Fibroblast of gingiva (primary cell): ENCODE measurements at places on chromosomes 6 and 20.

- no peak for DNase-seq
These were observed 457.1 kb downstream of the HACE1 start for GRCh38 chr6:104402572-104402971.

DNA sequence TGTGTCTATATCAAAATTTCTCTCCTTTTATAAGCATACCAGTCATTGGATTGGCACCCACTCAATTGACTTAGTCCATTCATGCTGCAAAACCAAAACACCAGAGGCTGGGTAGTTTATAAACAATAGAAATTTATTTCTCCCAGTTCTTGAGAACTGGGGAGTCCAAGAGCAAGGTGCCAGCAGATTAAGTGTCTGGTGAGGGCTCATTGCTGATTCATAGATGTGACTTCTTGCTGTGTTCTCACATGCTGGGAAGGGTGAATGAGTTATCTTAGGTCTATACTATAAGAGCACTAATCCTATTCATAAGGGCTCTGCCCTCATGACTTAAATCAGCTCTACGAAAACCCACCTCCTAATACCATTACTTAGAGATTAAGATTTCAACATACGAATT lies 501.4 kb downstream of the EPM2A start:
- no peak for DNase-seq

DNA sequence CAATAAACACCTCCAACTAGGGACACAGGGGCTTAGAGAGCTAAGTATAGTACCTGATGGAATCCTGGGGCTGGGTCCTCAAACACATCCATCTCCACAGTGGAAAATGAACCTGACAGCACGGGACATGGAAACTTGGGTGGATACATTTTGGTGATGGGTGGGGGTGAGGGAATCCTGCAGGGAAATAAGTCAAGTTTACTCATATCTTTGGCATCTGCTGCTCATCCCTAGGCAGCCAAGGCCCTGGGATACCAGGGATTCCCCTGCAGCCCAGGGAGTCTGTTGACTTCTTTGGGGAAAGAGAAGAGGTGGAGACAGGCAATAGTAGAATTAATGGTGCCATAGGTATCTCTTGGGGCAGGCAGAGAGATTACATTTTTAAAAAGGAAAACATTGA lies 6.6 kb downstream of the APOBEC2 start:
- no peak for DNase-seq

DNA sequence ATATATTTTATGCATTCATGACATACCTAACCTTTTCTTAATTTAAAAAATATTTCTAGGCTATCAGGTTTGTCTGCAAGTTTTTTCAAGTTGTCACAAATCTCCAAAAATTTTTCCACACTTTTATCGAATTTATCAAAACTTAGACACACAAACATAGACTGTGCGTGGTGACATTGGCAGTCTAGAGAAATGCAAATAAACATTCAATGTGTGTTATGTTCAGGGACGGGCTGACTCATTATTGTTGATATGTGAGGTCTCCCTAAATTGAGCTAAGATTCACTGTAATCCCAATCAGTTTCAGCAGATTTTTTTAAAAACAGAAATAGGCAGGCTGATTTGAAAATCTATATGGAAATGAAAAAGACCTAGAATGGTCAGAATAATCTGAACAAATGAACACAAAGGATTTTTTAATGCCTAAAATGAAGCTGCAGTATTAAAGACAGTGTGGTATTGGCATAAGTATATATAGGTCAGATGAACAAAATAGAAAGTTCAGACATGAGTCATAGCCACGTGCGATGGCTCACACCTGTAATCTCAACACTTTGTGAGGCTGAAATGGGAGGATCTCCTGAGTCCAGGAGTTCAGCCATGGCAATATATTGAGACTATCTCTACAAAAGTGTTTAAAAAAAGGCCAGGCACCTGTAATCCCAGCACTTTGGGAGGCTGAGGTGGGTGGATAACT lies 19.2 kb downstream of the BLTP3A start:
- no peak for DNase-seq

GRCh38 chr20:57261457-57262251 lies 4.8 kb downstream of the BMP7 start:
- no peak for DNase-seq

GRCh38 chr6:115441651-115442050 lies 619.0 kb downstream of the FRK start:
- DNase-seq = peak; percentile 2

- no peak for DNase-seq
These were observed 32.0 kb upstream of the TBC1D22B start for GRCh38 chr6:37225350-37226169.

GRCh38 chr6:650098-650497 lies 6.8 kb downstream of the HUS1B start:
- no peak for DNase-seq

DNA sequence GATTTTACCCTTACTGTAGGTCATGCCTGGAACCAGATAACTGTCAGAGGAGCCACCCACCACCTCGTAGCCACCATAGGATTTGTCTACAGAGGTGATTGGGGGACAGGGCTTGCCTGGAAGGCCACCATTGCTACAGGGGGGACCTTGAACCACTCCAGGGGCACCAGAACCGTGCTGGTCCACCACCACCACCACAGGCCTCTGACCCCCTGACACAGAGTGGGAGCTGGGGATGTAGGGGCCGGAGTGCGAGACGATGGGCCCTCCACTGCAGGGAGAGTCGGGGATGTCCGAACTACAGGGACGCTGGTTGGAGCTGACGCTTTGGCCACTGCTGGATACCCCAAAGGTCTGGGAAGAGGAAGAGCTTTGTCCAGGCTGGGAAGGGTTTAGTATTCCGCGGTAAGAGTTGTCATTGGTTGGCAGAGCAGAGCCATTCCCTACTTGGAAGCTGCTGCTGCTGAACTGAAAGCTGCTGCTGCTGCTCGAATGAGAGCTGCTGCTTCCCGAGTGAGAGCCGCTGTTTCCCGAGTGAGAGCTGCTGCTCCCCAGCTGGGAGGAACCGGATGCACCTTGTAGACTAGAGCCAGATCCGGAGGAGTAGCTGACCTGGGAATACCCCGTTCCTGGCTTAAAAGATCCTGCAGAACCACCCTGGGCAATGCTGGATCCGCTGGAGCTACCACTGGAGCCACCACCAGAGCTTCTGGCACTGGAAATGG lies 2.2 kb downstream of the PSORS1C1 start:
- peak; percentile 29 for DNase-seq

- DNase-seq = no peak
These were observed 208.3 kb downstream of the LY86 start for GRCh38 chr6:6796818-6797217.

DNA sequence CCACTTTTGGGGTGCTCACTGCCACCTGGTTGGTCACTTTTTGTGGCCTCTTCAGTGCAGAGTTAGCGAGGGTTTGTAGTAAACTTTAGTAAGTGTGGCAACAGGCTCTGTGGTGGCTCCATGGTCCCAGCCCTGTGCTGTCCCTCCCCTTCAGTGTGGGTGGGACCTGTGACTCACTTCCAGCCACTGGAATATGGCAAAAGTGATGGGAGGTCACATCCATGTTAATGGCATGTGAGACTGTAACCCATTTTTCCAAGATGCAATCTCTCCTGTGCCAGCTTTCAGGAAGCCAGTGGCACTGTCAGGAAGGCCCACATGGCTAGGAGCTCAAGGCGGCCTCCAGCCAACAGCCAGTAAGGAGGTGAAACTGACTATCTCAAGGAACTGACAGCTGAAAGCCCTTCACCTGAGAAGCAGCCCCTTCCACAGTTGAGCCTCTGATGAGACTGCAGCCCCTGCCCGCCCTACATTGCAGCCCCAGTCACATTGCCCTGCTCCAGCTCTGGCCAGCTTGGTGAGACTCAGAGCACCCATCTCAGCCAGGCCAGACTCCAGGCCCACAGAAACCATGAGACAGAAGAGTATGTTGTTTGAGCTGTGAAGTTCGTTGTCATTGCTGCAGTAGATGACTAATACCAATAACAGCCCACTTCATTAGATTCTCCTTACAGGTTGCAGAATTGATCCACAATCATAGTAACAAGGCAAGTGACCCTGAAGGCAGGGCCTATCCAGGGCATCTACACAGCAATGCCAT lies 13.1 kb upstream of the CST7 start:
- no peak for DNase-seq

DNA sequence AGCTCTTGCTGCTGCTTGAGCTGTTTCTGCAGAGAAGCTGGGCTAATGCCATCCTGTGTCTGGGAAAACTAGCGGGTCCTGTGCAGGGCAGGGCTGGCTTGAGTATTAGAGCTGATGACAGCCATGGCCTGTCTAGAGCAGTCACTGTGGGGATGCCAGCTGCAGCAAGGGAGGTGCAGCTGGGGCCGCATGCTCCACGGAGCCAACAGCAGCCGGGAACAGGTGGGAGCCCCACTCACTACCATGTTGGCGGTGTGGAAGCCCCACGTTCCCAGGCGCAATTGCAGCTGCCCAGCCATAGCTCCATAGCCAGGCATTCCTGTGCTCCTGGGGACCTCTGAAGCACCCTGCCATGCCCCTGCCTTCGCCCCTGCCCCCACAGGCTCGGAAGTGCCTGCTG lies 212.9 kb downstream of the TFAP2C start:
- no peak for DNase-seq

- DNase-seq = no peak
These were observed 277.7 kb upstream of the RIMS1 start for GRCh38 chr6:71608646-71609045.

GRCh38 chr6:161130541-161130940 lies 139.0 kb downstream of the MAP3K4 start:
- no peak for DNase-seq

GRCh38 chr20:61246269-61246668 lies 5.8 kb upstream of the CDH4 start:
- DNase-seq = no peak

DNA sequence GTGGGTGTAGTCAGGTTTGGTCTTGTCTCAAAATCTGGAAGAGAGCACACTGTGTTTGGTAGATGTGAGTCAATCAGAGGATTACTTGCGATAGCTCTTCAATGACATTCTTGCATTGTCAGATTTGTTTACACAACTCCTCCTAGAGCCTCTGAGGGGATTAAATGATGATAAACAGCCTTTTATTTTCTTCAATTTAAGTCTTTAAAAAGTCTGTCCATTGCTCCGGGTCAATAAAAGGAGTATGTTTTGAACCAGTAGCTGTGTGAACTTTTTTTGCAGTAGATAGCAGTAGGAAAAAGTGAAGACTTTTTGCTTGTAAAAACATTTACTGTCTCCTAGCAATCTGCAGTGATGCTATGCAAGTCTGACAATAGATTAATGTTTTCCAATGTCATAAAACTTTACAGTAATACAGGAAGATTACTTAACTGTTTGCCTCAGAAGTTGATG lies 49.9 kb downstream of the GJA1 start:
- no peak for DNase-seq

- no peak for DNase-seq
These were observed 2.7 kb upstream of the C6orf62 start for GRCh38 chr6:24721461-24722215.

DNA sequence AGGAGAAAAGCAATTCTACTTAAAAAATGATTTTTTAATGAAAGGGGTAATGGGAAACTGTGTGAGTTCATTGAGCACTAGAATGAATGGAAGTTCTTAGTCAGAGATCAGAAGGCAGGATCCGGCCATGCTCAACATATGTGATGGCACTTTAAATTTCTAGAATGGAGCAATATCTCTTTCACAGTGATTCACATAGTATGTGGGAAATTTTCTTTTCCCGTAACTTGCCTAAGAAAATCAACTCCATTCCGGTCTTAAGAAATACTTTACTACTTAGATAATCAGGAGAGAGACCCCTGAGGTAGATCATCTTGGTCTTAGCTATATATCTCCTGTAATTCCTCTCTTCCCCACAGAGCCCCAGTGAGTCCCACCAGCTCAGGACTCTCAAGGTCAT lies 131.8 kb downstream of the SCML4 start:
- peak; percentile 83 for DNase-seq

GRCh38 chr6:26323525-26324294 lies 41.3 kb upstream of the BTN3A2 start:
- no peak for DNase-seq

DNA sequence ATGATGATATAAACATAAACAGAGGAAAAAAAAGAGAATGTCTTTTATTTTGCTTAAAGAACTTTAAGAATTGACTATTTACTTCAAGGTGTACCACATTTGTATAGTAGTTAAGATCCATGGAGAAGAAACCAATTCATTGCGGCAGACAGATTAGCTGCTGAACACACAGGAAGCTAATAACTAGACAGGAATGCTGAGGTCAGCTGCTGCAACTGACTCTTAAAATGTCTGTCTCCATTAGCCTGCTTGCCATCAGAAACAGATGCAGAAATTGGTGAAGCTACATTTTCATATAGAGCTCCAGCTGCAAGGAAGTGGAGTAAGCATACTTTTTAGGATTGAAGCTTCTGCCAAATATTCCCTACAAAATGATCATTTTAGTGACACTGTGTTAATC lies 939.5 kb downstream of the EPHA7 start:
- no peak for DNase-seq

GRCh38 chr6:13908955-13909381 lies 15.8 kb upstream of the RNF182 start:
- DNase-seq = peak; percentile 52

DNA sequence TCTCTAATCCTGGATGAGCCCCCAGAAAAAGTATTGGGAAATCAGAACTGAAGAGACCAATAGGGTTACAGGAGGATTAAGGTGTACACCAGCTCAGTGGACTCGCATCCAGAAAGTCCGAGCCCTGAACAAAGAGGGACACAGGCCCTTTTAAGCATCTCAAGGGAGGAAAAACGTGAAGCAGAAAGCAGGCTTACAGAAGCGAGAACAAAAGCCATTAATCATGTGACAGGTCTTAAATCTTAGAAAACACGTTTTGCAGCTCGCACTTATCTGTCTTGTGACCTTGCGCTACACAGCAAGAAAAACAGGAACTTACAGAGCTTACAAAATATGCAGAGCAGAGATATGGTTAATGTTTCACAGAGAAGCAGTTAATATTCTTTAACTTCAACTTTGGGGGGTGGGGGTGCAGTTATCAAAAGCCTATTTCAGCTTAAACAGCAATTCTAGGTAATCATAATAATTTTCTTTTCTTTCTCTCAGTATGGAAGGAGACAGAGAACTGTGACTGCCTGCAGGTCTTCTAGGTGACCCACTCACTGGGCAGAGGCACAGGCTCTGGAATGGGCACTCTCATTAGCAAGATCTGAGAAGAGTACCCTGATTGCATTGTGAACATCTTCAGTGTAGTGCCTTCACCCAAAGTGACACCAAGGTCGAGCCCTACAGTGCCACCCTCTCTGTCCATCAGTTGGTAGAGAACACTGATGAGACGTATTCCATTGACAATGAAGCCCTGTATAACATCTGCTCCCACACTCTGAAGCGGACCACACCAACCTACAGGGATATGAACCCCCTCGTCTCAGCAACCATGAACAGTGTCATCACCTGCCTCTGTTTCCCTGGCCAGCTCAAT lies 65.0 kb upstream of the MOCS1 start:
- DNase-seq = no peak

GRCh38 chr20:58130581-58130980 lies 97.9 kb downstream of the ANKRD60 start:
- no peak for DNase-seq

GRCh38 chr20:37989601-37990295 lies 43.5 kb downstream of the TTI1 start:
- no peak for DNase-seq
